Stimulated activated CD4-positive, alpha-beta T cell treated with anti-CD3 and anti-CD28 coated beads, Interleukin-2, amount 100 ng/mL, for 24 hours (primary cell): ENCODE measurements at places on chromosomes 2 and 18.

DNA sequence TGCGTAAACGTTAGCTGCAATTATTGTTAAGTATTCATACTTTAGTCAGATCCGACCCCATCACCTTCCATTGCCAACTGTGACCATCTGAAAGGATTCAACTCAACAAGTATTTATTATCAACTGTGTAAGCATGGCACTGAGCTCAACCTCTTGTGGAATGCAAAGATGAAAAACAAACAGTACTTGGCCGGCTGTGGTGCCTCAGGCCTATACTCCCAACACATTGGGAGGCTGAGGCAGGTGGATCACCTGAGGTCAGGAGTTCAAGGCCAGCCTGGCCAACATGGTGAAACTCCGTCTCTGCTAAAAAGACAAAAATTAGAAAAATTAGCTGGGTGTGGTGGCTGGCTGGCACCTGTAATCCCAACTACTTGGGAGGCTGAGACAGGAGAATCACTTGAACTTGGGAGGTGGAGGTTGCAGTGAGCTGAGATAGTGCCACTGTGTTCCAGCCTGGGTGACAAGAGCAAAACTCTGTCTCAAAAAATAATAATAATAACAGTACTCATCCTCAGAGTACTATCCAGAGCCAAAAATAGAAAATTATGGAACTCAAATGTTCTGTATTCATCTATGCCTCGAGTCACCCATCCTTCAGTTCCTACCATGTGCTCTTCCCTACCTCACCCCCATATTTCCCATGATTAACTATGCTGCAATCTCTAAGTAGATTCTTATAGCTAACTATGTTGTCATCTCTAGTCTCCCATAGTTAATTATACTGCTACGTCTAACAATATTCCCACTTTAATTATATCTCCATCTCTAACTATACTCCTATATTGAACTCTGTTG, 8.6 kb upstream of the MREG start:
- DNase-seq = no peak

- peak; percentile 22 for DNase-seq
Measured at GRCh38 chr2:46299365-46300263, 2.4 kb downstream of the EPAS1 start.

DNA sequence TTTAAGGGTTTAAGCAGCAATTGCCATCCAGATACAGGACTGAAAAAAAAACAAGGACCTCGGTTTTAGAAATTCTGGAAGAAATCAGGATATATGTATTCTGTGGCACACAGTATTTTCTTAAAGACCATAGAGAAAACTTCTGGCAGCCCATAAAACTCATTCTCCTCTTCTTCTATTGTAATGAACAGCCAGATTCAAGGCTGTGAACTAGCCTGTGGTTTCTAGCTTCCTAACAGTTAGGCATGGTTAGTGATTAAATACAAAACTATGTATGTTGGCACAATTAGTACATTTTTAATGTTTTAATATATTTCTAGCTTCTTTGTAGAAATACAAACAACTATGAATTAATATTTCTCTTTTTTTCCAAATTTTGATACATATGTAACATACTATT, 555.7 kb downstream of the DSC3 start:
- no peak for DNase-seq

DNA sequence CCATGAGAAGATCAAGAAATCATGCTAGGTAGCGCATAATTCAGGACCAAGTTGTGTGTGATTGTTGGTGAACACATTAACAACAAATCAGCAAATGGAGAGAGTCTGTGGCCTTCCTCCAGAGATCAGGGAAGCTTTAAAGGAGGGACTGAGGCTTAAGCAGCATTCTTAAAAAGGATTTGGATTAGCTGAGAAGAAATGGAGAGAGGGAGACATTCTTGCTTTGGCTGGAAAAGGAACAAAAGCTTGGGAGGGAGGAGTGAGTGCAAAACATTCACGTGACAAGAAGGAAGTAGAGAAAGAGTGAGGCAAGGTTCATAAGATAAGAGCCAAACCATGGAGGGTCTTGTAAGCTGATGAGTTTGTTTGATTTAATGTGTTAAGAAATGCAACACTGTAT, 75.6 kb downstream of the SRD5A2 start:
- DNase-seq = no peak

- DNase-seq = no peak
Measured at GRCh38 chr18:42545825-42546224, 569.7 kb downstream of the RIT2 start.

GRCh38 chr2:97651114-97651513, 5.3 kb downstream of the COX5B start:
- DNase-seq = no peak

- DNase-seq = no peak
Measured at GRCh38 chr18:5167831-5168230, 29.2 kb downstream of the AKAIN1 start.

GRCh38 chr2:47631792-47632398, 151.1 kb upstream of the MSH6 start:
- DNase-seq = no peak
